Left kidney (tissue), 8 donors: ENCODE measurements at places on chromosomes 11 and 22. TPM values are rescaled to one million over a fixed set of nuclear protein-coding genes. Genes with fewer than 3 reads are reported as not detected.

DNA sequence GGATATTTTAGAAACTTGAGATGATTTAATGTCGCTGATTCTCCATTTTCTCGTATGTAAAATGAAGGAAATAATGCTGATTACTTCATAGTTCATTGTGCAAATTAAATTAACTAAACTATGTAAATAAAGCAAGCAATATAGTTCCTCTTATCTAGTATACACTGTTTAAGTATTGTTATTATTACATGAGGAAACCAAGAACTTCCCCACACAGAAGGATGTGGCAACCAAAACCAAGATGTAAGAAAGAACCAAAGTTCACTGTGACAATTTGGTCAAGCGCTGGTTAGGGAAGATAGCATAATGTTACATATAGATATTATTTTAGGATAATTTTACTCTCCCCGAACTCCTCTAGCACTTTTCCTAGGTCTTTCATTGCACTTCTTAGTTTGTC, 103.2 kb downstream of the XKR3 start:
- DNase-seq = no peak

DNA sequence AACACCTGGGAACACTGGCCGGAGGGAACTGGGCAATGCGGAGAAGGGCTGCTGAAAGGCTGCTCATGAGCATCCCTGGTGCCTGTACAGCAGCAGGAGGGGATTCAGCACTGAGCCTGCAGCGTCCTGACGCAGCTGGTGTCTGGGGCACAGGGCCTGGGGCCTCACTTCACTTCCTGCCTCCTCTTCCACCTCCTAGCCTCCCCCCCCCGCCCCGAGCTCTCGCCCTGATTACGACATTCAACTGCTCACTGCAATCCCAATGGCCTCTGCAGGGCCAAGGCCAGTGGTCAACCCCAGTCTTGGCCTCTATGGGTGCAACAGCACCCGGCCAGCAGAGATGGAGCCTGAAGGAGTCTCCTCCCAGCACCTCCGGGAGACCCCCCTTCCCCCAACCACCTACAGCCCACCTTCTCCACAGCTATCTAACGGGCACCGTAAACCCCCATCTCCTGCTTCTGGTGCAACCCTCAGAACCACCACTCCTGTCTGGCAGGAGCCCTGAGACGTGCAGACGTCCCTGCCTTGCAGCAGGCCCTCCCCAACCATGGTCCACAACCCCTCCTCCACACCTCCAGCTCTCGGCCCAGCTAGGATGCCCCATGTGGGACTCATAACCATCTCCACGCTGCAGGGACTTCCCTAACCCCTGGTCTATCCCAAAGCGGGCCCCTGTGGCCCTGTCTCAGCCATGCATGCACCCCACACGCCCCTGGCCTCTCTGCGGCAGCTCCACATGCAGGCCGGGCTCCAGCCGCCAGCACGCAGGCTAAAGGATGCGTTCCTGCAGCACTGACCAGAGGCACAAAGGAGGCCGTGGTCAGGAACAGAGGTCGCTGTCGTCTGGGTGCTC, 38.2 kb downstream of the BRD1 start:
- DNase-seq = no peak

DNA sequence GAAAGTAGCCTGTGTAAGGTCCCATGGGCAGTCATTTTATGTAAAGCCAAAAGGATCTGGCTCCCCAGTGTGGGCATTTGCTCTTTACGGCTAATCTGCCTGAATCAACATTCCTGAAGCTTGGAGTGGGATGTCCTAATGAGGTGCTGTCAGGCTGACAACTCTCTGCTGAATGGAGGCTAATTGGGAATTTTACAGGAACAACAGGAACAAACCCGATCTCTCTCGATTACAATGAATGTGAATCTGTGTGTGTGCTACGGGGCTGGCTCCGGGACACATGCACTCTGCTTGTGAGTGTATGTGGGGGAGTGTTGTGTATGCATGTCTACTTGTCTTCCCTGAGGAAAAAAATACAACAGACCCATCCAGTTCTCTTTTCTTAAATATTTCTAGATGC, 415.2 kb downstream of the TENM4 start:
- DNase-seq = peak; percentile 24

DNA sequence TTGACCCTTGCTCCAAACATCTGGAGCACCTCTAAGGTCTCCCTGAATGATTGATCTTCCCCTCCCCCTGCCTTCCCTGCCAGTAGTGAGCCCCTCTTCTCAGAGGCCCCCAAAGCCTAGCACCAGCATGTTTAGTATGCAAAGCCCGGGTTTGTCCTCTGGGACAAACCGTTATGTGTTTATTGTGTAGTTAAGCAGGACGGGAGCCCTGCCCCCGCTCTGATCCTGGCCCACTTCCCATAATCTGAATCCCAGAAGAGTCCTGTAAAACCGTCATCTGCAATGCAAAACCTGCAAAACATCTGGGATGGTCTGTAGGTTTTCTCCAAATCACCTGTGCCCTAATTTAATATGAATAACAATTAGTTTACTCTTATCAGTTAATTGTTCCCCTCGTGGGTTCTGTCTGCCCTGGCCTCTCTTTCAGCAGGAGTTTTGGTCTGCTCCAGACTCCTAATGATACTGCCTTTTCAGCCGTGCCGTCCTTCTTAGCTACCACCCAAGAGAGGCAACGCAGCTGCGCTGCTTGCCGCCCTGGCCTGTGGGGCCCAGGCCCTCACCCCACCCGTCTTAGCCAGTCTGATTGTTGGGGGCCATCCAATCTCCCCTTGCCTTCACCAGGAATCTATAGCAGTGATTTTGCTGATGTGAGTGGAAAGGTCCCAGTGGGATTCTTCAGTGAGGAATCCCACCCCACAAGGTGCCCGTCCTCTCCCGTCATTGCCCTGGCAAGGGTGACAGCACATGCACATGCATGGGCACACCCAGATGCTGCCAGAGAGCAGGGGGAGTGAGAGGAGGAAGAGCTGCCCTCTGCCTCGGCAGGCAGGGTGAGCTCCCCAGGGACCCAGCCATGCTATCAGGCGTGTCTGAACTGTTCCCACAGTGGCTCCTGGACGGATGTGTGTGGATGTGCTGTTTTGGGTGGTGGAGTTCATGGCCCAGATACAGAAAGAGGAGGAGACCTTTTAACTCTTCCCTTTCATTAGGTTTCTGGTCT, 3.0 kb upstream of the B3GAT1 start:
- DNase-seq = no peak

- DNase-seq = no peak
Observed at GRCh38 chr11:31645747-31646146, 136.2 kb downstream of the ELP4 start.

GRCh38 chr22:32824531-32825312, 23.2 kb downstream of the TIMP3 start:
- no peak for DNase-seq

- DNase-seq = peak; percentile 59
Observed at GRCh38 chr11:122202951-122203456, 87.0 kb upstream of the BLID start.

DNA sequence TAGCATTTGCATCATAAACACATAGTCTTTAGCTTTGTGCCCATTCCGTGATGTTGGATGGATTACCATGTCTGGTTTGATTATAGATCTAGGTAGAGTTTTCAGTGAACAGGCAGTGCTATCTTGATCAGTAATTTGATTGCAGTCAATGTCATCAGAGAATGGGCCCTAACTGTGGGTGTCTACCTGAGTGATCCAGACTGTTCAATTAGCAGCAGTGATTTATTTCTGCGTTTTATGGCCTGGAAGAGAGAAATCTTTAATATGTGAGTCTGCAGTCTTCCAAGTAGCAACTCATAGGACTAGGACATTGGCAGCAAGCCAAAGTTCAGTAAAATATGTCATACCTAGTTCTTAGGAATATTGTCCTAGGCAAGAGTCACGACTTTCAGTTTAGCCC, 80.3 kb downstream of the CASP12 start:
- no peak for DNase-seq

Gene NFAM1
- 0.81 TPM for polyA plus RNA-seq

Gene SLC25A22
- 13.0 TPM for polyA plus RNA-seq
